ENCODE measurements at places on chromosomes 13 and 19.

DNA sequence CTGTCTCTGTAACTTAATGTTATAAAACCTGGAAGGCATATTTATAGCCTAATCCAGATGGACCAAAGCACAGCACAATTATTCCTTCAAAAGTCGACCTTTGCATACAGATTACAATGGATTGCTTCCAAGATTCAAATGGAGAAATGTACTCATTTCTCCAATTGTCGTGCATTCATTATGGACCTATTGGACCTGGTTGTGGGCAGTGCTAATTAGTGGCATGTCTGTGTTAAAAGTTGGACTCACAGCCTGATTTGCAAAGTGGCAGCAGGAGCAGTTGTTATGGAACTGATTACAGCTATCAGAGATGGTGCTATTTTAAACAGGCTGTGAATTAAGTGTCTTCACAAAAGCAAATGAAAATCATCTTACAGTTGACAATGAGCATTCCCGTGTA, 1529.3 kb upstream of the SLC10A2 start:
- DNase-seq, result no peak

GRCh38 chr19:7932276-7932929, 6.5 kb upstream of the CTXN1 start:
- no peak for DNase-seq

- no peak for DNase-seq
Observed at GRCh38 chr13:31986676-31987470, 44.7 kb upstream of the FRY start.

- DNase-seq, result no peak
Observed at GRCh38 chr19:46972311-46972710, 47.3 kb upstream of the NPAS1 start.

GRCh38 chr13:75932636-75933035, 296.5 kb downstream of the LMO7 start:
- no peak for DNase-seq

DNA sequence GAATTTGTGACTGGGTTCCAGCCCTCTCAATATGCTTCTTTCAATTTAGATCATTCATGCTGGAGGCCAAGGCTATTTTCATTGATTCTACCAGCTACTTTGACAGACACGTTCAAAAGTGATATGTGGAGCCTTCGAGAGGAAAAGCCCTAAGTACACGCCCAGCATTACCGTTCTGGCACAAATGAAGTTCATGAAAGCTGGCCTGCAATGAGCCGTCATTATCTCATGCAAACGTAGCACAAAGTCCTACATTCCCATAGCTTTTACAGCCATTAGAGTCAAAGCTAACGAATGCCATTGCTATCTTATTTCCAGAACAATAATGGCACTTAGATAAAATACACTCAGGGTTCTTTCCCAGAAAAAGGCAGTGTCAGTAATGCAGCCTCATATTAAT, 1237.6 kb downstream of the EFNB2 start:
- DNase-seq, result no peak

DNA sequence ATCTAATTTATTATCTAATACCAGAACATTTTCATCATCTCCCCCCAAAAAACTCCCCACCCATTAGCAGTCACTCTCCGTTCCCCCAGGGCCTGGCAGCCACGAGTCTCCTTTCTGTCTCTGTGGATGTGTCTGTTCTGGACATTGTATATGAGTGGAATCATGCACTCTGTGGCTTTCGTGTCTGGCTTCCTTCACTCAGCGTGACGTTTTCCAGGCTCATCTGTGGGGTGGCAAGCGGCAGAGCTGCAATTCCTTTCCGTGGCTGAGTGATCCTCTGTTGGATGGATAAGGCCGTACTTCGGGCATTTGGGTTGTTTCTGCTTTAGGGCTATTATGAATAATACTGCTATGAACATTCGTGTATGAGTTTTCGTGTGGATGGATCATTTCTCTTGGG, 3.1 kb downstream of the AP2S1 start:
- DNase-seq, result no peak

GRCh38 chr13:51065372-51066090, 45.5 kb downstream of the C13orf42 start:
- no peak for DNase-seq

GRCh38 chr19:1568320-1569019, at the start of gene MEX3D:
Gene MEX3D (minus strand): TSS chr19:1568325. CDS start chr19:1568058, 267 bp downstream.
- peak; percentile 75 for DNase-seq

GRCh38 chr13:37645181-37645740, 46.7 kb upstream of the POSTN start:
- no peak for DNase-seq

DNA sequence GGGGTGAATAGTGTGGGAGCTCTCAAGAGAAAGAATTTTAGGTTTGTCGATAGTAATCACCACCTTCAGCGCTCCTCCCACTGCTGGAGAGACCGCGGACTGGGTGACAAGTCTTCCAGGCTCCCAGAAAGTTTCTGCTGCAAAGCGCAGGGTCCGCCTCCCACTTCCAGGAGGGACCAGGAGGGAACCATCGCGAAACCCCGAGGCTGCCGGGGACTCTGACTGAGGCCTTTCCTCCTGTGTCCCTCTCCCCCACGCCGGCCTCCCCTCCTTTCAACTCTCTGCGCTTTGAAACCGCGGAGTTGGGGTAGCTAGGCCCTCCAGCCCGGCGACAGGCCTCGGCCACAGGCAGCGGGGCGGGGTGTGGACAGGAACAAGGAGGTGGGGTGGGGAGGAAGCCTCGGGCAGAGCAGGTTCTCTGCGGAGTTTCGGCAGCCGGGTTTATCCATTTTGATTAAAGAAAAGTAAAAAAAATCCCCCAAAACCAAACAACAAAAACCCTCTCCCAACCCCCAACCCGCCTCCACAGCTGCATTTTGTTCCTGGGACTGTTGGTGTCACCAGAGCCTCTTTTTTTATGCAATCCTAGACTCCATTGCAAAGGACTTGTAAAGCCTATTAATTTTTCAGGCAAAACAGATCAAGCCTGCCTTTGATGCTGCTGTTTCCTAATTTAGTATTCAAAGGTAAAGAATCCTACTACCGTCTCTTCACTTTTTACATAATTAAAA, 157.2 kb downstream of the TM9SF2 start:
- peak; percentile 16 for DNase-seq

DNA sequence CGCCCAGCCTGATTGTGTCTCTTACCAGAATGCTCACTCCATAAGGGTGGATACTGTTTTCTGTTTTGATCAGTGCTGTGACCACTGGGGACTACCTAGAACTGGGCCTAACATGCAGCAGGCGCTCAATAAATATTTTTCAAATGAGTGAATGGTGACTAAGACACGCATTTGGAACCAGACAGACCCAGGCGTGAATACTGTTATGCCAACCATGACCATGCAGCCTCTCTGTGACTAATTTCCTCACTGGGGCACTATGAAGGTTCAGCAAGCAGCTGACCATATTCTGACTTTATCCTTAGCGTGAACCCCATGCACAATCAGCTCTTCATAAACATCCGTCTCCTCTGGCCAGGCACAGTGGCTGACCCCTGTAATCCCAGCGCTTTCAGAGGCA, 13.0 kb upstream of the SPC24 start:
- peak; percentile 98 for DNase-seq

- DNase-seq, result no peak
Observed at GRCh38 chr13:95457294-95457693, 95.2 kb upstream of the CLDN10 start.

- peak; percentile 22 for DNase-seq
Observed at GRCh38 chr19:40921005-40921897, 39.2 kb upstream of the CYP2A7 start.

DNA sequence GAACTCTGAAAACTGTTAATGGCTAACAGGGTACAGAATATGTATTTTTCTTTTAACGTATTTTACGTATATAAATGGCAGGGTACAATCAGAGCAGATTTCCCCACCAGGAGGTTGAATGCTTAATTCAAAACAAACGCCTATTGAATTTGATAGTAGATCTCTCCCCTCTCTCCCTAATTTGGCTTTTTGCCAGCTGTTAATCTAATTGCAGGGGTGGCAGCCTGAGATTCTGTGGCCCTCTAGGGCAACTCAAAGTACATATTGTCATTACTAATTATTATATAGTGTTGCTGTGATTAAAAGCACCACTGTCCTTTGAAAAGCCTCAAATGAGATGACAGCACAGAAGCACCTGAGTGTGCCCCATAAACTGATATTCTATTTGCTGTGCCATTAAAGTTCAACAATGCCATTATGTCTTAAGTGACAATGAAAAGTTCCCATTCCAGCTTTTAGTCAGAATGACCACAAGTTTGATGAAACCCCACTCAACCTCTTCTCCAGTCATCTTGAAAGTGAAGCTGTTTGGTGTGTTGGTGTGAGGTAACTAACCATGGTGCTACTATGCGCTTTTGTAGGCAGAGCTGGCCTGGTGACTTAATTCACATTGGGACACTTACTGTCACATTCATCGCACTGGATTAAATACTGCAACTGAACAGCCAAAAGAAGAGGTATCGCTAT, 351.4 kb downstream of the KCNRG start:
- DNase-seq, result no peak

DNA sequence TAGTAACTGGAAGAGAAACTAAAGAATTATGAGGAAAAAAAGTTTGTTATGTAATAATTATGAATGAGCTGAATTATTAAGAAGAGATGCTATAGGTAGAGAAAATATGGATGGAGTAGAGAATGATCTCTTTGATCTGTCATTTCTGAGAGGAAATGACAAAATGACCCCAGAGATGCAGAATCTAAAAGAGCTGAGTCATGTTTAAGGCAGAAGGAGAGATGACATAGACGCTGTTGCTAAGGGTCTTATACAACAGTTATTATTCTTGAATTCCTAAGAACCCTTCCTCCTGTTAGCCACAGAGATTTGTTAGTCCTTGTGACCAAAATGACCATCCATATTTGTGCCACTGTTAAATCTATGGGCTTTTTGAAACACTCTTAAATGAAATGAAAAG, 58.3 kb upstream of the FREM2 start:
- DNase-seq, result no peak

DNA sequence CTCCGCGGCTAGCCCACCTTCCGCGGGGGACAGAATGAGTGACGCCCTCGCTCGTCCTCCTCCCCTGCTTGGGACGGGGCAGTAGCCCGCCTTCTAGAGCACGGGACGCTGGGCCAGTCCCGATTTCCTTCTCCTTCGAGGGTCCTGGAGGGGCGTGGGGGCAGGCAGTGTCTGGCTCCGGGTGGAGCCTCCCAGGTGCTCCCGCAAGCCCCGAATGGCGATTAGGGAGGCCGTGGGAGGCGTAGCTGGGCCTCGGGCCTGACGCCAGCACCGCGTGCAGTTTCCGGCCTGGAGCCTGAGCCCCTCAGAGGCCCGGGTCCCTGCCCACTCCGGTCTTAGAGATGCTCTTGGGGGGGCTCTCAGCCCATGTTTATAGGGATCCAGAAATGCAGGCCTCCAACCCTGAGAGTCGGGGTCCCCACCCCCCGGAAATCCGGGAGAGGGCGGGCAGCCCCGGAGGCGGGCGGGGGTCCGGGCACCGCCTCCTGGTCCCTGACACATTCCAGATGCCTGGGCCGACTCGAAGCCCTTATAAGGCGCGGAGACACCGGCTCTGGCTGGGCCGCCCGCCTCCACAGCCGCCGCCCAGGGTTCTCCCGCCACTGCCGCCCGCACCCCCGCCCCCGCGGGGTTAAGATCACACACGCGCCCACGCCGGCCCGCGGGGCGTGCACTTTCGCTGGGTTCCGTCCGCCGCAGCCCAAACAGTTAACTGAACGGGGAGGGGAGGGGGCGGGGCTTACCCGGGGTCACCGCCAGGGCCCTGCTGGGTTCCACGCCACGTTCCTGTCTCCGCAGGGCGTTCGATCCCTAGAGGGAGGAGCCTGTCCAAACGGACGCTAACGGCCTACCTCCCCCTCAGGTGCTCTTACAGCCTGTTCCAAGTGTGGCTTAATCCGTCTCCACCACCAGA, 1.5 kb downstream of the MYADM start:
- DNase-seq, result peak; percentile 94

GRCh38 chr13:40536443-40537113, 129.9 kb downstream of the FOXO1 start:
- DNase-seq, result no peak

- no peak for DNase-seq
Observed at GRCh38 chr19:19096641-19097627, 33.1 kb downstream of the SLC25A42 start.

- no peak for DNase-seq
Observed at GRCh38 chr13:35793823-35794222, 317.3 kb upstream of the MAB21L1 start.

- peak; percentile 30 for DNase-seq
Observed at GRCh38 chr19:34452723-34453122, 24.5 kb downstream of the UBA2 start.

DNA sequence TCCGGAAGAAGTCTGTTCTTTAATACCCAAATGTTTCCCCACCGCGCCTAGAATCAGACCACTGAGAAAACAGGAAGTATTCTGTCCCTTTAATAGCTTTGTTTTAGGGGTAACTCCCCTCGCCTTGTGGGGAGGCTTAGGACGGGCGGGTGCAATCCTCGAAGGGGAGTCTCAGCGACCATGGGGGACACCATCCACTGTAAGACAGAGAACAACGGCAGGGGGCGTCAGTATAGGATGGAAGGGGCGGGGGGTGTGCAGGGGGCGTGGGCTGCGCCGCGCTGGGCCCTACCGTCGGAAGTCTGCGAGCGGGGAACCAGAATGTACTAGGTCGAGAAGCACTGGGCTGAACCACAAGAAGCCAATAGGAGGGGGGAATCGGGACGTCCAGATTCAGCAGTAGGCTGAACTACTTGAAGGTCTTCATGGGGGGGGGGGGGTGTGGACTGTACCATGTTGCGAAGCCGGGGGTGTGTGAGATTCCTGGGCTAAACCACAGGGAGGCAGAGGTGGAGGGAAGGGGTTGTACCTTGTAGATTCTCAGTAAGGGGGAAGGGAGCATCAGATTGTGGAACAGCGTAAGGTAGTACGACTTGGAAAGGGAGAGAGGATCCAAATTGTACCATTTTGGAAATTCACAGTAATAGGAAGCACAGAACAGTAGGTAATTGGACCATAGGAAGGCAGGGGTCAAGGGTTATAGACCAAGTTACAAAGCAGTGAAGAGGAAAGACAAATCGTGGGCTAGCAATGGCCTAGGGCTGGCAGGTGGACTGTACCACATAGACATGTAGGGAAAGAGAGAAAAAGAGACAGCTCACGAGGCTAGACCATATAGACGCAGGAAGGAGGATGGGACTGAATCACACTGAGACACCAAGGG, 1.0 kb upstream of the DBP start:
- DNase-seq, result peak; percentile 93

DNA sequence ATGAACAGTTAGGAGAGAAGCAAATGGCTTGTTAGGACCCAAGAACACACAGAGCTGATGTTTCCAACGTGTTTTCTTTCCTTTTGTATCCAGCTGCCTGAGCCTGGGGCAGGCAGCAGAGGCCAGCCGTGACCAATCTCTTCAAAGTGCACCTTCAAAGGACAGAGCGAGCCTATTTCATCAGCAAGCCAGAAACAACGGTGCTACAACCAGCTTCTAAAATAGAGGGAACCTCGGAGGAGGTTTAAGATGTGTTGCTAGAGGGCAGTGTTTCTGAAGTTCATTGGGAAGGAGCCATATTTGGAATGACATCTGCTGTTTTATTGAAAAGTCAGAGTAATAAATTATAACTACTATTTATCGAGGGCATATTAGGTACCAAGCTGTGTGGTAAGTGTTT, 56.2 kb upstream of the RFC3 start:
- peak; percentile 27 for DNase-seq

- DNase-seq, result no peak
Observed at GRCh38 chr19:531753-532560, at the start of gene CDC34. Gene CDC34 (plus strand): TSS chr19:531760. CDS start chr19:531932, 172 bp downstream.

Measured in EL (cell line).